ENCODE measurements at places on chromosomes 16 and 17. TPM values are rescaled to one million over a fixed set of nuclear protein-coding genes. Genes with fewer than 3 reads are reported as not detected.

The LGALS9B gene
- polyA plus RNA-seq, result not detected

The SLC13A2 gene
- not detected for polyA plus RNA-seq

The PROCA1 gene
- 0.93 TPM for polyA plus RNA-seq

The OR1F1 gene
- 0.07 TPM for polyA plus RNA-seq

The GNAO1 gene
- polyA plus RNA-seq, result 0.14 TPM

All from fibroblast of lung (primary cell).